ENCODE measurements at places on chromosomes 4 and X.

- DNase-seq = no peak
Observed at GRCh38 chr4:48193096-48193836, 59.2 kb upstream of the TXK start.

- no peak for DNase-seq
Observed at GRCh38 chr4:168694667-168695066, 197.8 kb downstream of the PALLD start.

DNA sequence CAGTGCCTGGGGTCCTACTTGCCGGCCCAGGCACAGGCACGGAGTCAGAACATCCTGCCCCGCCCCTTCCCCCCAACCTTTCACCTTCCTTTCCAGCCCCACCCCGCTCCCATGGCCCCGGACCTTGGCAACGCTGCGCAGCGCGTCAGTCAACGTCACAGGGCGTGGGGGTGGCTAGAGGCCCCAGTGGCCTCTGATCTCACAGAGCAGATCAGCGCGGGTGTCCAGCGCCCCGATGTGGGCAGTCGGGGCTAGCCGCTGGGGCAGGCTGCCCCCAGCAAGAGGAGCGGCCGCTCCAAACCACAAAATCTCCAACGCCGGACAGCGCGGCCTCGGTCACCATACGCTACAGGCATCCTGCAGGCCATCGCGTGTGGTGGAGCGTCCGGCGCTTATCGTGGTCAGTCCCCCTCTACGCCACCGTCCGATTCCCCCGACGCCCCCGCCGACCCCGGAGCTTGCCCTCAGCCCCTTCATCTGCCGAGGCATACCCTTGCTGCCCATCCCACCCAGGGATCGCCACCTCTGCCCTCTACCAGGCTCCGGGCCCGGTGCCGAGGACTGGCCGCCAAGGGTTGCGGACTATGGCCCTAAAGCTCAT is 69.6 kb upstream of the APOOL start:
- DNase-seq = no peak

GRCh38 chrX:154025230-154025629 is 5.5 kb upstream of the IRAK1 start:
- no peak for DNase-seq

GRCh38 chr4:85431881-85432485 is 43.0 kb upstream of the ARHGAP24 start:
- no peak for DNase-seq

DNA sequence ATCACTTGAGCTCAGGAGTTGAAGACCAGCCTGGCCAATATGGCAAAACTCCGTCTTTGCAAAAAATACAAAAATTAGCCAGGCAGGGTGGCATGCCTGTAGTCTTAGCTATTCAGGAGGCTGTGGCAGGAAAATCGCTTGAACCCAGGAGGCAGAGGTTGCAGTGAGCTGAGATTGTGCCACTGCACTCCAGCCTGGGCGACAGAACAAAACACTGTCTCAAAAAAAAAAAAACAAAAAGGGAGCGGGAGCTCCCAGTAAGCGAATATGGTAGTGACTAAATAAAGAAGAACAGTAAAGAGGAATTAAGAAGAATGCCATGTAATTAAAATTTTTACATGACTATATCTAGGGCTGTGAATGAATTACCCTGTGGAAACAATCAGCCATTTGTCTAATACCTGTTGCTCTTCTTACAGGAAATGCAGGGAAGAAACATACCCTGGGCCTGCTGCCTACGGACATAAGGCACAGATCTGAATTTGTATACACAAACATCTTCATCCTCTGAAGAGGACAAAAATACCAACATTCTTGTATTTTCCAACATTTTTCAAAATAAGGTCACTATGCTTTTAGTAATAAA is 11.4 kb downstream of the WDFY3 start:
- no peak for DNase-seq

DNA sequence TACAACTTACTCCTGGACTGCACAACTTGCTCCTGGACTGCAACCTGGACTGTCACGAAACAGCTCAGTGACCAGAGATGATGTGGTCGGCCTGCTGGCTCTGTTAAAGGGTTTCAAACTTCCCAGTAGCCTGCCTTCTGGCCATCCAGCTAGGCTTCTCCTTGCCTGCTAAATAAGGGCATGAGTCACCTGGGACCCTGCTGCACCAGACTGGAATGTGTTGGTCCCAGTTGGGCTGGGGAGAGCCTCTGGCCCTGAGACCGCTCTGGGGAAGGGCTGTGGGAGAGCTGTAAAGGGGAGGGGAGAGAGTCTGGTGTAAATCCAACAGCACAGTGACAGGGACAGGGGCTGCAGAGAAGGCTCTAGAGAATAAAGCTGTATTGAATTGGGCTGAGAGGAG is 165.8 kb downstream of the VSIG4 start:
- DNase-seq = no peak

DNA sequence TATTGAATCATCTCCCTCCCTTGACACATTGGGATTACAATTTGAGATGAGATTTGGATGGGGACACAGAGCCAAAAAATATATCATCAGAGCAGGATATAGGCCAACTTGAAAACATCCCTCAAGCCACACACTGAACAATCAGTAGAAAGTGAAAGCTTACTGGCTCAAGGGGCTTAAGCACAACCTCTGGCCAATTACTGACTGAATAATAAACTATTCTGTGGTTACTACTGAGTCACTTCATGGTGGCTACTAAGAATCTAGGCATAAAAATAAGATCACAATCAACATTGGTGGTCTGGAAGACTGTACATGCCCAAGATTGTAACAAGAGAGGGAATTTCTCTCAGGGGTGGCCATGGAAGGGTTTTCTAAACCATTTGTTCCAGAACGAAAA is 27.4 kb upstream of the GPR174 start:
- no peak for DNase-seq

DNA sequence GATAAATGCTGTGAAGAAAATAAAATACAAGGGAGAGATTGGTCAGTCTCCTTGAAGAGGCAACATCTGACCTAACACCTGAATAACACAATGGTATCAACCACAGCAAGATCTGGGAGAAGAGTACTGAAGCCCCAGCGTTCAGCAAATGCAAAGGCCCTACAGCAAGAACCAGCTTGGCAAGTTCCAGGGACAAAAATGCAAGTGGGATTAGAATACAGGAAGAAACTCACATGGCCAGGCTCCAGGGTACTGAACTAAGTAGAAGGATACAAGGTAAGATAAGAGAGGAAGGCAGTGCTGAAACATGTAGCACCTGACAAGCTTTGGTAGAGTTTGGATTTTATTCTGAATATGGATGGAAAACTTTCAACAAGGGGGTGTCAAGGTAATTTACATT is 3.6 kb downstream of the SMIM14 start:
- DNase-seq = no peak

- no peak for DNase-seq
Observed at GRCh38 chr4:181597766-181598165, 645.4 kb upstream of the TENM3 start.

Data from HuH-7 (cell line).